Activated naive CD4-positive, alpha-beta T cell treated with Interleukin-2 at 50 U/mL for 16 hours (primary cell): ENCODE measurements at places on chromosomes 7 and 10.

GRCh38 chr10:1858547-1858946 is 121.2 kb upstream of the ADARB2 start:
- no peak for DNase-seq

- peak; percentile 87 for DNase-seq
Measured at GRCh38 chr10:62048919-62049623, 147.6 kb downstream of the ARID5B start.

- DNase-seq: no peak
Measured at GRCh38 chr10:74953214-74953613, 126.8 kb downstream of the KAT6B start.

GRCh38 chr10:118216020-118216419 is 126.1 kb downstream of the FAM204A start:
- DNase-seq: no peak

- no peak for DNase-seq
Measured at GRCh38 chr10:59433720-59434428, 71.5 kb upstream of the FAM13C start.

GRCh38 chr7:104548861-104549260 is 220.5 kb downstream of the LHFPL3 start:
- no peak for DNase-seq

GRCh38 chr10:77408259-77408658 is 229.3 kb downstream of the KCNMA1 start:
- no peak for DNase-seq

DNA sequence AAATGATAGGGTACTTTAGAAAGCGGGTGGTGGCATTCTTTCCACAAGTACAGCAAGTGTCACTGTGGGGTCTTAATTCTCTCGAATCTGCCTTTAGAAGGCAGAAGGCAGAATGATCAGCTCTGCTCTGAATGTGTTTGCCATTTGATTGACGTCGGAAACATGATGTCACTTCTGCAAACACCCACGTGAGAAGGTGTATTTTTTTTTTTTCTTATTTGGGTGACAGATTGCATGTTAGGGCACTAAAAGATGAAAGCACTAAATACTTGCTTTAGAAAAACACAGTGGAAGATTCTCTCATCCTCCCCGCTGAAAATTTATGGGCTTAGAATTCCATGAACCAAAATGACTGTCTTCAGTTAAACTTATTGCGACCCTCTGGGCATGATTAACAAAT is 150.2 kb downstream of the TCF7L2 start:
- no peak for DNase-seq

DNA sequence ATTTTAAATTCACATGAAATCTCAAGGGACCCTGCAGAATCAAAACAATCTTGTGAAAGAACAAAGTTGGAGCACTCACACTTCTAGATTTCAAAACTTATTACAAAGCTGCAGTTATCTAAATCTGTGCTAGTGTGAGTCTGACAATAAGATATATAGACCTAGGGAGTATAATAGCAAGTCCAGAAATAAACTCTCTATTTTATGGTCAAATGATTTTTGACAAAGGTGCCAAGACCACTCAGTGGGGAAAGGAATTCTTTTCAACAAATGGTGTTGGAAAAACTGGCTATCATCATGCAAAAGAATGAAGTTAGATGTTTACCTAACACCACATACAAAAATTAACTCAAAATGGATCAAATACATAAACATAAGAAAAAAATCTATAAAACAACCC is 68.2 kb downstream of the TFEC start:
- no peak for DNase-seq

GRCh38 chr7:33471636-33472242 is 342.4 kb downstream of the BBS9 start:
- DNase-seq: no peak

- no peak for DNase-seq
Measured at GRCh38 chr10:47415520-47416304, 31.6 kb upstream of the ZNF488 start.

GRCh38 chr7:107505997-107506673 is 36.3 kb downstream of the GPR22 start:
- no peak for DNase-seq

DNA sequence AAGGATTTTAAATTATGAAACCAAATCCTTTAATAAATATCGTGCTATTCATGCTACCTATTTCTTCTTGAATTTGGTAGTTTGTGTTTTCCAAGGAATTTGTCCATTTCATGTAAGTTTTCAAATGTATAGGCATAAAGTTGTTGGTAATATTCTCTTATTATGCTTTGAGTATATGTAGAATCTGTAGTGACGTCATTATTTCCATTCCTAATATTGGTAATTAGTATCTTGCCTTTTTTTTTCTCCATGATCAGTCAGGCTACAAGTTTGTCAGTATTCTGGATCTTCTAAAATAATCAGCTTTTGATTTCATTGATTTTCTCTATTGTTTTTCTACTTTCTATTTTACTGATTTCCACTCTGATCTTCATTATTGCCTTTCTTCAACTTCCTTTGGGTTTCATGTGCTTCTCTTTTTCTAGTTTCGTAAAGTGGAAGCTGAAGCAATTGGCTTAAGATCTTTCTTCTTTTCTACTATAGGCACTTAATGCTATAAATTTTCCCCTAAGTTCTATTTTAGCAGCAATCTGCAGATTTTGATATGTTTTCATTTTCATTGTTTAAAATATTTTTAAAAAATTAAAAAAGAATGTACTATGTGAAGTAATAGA is 156.5 kb upstream of the HDAC9 start:
- no peak for DNase-seq

DNA sequence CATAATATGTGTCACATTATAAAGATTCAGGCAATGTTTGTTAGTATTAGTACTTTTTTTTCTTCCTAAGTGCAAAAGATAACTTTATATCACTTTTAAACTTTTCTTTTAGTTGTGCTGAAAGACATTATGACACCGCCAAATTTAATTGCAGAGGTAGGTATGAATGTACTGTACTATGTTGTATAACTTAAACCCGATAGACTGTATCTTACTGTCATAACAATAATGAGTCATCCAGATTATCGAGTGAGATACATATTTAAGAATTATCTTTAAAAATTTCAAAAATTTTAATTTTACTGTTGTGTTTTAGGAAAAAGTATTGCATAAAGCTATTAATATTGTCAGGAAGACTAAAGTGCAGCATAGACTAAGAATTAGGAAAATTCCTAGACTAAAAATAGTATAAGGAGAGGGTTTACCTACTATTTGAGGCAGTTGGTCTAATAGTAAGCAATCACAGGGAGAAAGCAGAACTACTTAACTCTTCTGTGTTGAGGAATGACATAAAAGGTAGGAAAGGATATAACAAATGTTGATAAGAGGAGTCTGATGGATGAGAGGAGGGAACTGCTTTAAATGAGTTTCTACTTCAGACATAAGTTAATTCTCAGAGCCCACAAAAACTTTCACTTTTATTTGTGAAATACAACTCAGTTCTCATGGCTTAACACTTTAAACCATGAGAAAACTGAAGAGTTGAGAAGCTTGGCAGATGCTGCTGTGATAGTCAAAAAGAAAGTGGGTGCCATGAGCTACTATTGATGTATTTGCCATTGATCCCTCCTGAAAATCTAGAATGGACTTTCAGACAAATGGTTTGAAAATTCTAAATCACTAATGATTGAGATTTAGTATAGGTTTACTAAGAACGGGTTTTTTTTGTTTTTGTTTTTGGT is 67.8 kb downstream of the PTEN start:
- no peak for DNase-seq

DNA sequence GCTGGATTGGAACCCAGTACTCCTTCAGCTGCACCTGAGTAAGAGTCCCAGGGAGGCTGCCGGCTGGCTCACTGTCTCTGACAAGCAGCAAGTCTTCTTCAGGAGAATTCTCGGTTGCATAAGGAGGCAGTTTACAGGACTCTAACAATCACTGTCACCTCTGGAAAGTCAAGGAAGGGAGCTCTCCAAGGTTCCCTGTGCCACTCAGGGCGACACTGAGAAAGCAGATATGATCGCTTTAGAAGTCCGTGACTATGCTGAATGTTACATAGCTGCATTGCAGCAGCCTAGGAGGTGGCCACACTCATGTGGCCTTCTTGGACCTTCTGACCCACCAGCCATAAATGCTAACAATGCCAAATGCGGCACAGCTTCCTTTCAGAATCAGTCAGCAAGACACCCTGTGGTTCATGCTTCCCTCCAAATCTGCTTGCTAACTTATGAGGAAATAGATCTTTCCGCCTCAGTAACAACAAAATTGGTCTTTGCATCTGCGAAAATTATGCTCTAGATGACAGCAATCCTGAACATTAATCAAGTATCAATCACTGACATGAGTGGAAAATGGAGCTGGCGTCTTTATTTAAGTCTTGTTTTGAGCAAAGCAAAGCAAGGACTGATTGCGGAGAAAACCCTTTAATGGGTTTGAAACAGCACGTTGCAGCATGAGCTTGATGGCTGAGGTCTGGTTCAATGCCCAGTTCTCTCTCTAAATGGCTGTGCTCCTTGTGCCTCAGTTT is 132.9 kb downstream of the ATXN7L1 start:
- no peak for DNase-seq

DNA sequence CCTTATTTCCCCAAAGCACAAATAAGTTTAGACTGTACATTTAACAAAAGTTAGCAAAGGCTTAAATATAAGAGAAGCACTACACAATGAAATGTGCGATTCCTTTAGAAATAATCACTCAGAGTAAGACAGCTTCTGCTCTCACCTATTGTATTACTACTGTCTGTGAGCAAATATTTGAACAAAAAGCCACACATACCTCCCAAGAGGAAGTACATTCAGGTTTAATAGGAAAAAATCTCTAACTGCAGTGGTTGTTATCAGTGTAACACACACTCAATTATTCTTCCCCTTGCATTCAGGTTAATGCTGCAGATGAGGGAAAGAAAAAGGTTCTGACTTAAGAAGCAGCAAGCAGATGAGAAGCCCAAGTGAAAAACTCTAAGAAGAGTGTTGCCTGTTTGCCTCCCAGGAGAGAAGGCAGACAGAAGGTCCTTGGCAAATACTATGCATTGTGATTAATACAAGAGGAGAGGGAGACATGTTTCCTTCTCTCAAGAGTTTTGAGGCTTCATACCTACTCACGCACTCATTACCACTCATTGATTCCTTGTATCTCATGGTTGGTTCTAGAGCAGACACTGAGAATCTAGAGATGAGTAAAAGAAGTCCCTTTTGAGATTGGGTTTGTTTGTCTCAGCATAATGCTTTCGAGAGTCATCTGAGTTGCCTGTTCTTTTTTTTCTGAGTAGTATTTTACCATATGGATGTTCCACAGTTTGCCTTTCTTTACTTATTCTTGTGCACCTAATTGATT is 13.6 kb downstream of the GIMAP4 start:
- no peak for DNase-seq
